ENCODE measurements at places on chromosomes 3 and 15.

- DNase-seq = no peak
Observed at GRCh38 chr3:137035631-137036030, 77.8 kb downstream of the IL20RB start.

GRCh38 chr15:32855942-32856341 is 138.1 kb downstream of the GREM1 start:
- no peak for DNase-seq

GRCh38 chr15:45640616-45641015 is 5.8 kb downstream of the SQOR start:
- no peak for DNase-seq

GRCh38 chr3:52238761-52239701 is at the start of gene TWF2:
TSS of gene TWF2 (minus strand) at chr3:52239158. CDS start at chr3:52239016, 142 bp downstream.
- peak; percentile 72 for DNase-seq

- no peak for DNase-seq
Observed at GRCh38 chr3:111210866-111211564, 139.4 kb downstream of the NECTIN3 start.

DNA sequence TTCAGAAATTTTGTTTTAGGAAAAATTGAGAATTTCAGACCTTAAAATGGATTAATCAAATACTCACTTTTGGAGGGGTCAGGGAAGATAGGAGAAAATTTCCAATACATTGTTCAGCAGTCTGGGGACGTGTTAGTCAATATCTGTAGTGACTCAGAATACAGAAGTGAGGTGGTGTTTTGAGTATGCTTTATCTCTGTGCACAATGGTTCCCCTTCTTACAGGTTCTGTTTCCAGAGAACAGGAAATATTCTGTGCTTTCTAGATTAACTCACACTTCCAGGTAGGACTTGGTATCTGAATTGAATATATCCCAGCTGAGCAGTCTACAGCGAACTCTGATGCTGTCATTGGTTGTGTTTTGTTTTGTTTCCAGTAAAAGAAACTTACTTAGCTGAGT is 30.7 kb upstream of the CCDC54 start:
- DNase-seq = no peak

GRCh38 chr15:68252925-68253534 is 23.5 kb upstream of the CLN6 start:
- DNase-seq = no peak

- DNase-seq = no peak
Observed at GRCh38 chr3:61158667-61159066, 92.6 kb downstream of the FHIT start.

DNA sequence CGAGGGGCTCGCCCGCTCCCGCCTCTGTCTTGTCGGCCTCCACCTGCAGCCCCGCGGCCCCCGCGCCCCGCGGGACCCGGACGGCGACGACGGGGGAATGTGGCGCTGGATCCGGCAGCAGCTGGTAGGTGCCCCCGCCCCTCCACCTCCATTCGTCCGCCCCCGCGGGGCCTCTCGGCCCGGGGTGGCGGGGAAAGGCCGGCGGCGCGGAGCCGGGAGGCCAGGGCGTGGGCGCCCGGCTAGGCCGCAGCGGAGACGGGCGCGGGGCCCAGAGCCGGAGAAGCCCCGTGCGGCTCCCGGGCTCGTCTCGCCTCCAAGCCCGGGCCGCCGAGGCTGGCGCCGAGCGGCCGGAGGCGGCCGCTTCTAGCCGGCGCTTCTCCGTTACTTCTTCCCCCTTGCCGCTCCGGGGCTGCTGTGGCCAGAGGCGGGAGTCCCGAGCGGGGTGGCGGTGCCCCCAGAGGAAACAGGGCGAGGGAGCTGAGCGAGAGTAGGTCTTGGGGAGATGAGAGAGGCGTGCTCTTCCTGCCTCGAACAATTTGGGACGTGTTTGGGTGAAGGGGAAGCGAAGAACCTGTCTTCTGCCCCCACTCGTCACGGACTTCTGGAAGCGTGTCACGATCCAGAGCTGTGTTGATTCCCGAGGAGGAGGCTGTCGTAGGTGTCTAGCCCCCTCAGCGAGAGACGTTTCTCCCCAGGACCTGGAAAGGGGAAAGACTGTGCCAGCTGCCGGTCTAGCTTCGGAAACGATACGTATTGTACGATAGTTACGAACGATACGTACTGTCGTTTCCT is 555 bp downstream of the ATP11B start:
- DNase-seq = peak; percentile 6

DNA sequence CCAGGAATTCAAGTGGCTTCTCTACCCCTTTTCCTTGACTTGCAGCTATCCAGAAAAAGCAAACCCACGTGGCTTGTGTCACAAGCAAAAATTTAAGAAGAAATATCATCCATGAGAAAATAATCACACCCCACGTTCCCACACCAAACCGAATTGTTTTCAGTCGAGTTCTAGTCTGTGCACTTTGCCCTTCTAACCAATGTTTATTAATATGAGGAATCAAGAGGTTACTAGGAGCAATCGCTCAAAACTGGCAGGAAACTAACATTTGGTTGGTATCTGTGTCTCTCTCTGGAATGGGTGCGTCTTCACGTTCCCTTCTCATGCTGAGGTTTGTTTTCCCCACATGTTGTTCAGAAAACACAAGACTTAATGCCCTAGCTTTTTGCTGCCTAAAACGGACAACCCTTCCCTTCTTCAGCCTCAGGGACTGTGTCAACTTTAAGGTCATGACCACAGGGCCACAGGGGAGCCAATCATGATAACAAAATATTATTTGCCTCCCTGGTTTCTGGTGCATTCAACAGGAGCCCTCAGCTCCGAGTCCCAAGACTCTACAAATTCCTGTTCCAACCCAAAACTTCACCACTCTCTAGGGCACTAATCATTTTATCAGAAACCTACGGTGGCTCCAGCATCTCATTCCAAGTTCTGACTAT is 41.4 kb upstream of the LMCD1 start:
- DNase-seq = no peak

GRCh38 chr3:161222662-161223061 is 1.6 kb downstream of the NMD3 start:
- DNase-seq = no peak

DNA sequence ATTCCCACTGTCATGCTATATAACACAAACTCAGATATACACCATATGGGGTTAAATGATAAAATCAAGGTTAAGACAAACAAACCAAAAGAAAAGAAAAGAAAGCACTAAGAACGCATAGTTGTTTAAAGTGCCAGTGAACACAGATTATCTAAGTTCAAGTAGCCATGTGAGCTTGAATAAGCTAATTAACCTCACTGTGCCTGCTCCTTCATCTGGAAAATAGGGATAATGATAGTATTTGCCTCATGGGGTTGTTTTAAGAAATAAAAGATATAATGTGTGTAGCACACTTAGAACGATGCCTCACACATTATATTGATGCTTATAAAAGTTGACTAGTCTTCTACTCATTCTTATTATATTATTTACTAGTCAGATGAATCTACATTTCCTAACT is 72.6 kb upstream of the IL12A start:
- DNase-seq = no peak

DNA sequence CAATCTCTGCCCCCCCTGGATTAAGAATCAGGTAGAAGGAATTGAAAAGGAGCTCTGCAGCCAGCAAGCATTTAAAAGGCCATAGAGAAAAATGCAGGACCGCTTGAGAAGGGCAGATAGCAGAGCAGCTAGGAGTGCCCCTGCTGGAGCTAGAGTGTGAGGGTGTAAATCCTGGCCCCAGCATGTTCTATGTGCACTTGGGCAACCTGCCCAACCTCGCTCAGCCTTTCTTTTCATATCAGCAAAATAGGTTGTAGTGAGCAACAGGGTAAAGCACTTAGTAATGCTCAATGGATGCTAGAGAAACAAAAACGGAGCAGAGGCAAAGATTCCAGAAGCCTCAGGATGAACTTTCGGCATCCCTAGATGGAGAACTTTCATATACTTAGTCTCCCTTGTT is 25.0 kb upstream of the THBS1 start:
- DNase-seq = no peak

DNA sequence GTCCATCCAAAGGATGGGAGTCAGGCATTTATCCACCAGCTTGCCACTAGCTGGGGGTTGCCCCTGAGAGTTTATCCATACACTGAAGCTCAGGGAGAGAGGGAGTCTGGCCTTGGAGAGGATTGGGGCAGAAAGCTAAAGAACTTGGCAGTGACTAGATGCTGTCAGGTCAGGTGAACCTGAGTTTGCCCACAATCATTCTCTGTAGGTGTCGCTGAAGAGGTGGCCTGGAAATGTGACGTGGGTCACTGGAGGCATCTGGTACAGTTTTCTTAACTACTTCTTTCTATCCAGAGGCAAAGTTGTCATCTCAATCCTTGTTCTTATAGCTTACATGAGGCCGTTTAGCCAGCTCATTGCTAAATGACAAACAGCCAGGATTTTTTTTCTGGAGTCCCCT is 298.0 kb upstream of the CTNNB1 start:
- no peak for DNase-seq

DNA sequence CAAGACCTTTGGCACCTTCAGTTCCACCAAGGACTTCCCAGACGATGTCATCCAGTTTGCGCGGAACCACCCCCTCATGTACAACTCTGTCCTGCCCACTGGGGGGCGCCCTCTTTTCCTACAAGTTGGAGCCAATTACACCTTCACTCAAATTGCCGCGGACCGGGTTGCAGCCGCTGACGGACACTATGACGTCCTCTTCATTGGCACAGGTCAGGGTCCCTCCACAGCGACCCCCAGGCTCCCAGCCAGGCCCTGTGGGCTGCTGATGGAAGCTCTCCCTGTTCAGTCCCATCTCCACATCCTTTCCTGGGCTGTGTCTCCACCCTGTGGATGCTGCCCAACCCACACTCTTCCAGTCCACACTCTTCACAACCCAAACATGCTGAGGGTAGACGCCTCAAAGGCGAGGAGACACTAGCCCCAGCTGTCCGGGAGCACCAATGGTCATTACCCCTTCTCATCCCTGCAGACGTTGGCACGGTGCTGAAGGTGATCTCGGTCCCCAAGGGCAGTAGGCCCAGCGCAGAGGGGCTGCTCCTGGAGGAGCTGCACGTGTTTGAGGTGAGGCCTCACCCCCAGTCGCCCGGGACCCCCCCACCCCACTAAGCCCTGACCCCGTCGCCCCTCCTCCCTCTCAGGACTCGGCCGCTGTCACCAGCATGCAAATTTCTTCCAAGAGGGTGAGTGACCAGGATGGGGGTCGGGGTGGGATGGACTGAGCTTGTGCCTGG is 4.3 kb upstream of the LSMEM2 start:
- peak; percentile 22 for DNase-seq

DNA sequence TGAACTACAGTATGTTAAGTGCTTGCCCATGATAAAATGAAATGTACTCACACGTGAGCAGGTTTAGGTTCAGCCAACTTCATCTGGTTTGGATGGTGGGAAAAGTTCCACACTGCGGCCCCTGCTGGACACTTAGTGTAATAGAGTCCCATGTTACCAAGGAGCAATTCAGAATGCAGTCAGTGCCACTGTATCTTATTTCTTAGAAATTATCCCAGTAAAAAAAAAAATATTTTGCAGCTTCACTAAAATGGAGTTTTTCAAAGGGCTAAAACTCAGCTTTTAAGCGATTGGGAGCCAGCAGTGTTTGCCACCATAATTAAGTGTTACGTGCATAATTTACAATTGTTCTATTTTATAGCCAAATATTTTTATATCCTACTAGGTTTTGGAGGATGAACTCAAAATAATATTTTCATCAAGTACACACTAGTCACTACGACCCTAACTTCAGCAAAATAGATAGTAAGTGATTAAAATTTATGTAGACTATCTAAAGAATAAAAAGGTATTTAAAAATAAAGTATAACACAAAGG is 371.7 kb upstream of the GBE1 start:
- peak; percentile 2 for DNase-seq

- DNase-seq = no peak
Observed at GRCh38 chr3:126913524-126913923, 69.4 kb upstream of the PLXNA1 start.

DNA sequence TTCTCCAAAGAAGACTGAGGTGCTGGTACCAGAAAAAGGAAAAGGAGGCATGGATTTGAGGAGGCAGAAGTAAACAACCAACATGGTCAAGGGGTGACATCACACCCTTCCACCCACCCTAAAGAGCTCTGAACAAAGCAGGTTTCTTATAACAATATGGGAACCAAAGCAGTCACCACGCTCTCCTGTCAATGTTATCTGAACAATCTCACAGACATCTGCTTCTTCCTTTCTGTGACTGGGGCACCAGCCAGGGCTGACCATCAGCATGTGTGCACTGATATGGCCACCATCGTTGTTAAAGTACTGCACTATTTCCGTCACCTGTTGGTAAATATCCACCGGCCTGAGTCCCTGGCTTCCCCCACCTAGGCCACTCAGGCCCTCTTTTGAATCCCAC is 252.9 kb downstream of the SHQ1 start:
- DNase-seq = no peak

DNA sequence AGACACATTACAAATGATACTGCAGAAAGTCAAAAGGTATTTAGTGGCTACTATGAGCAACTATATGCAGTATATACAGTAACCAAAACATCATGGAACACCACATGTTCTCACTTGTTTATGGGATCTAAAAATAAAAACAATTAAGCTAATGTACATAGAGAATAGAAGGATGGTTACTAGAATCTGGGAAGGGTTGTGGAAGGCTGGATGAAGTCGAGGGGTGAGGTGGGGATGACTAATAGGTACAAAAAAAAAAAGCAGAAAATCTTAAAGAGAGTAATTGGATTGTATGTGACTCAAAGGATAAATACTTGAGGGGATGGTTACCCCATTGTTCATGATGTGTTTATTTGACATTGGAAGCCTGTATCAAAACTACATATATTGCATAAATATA is 848.8 kb upstream of the GBE1 start:
- no peak for DNase-seq

GRCh38 chr3:187434524-187434923 is 66.3 kb downstream of the RTP4 start:
- DNase-seq = no peak

- DNase-seq = no peak
Observed at GRCh38 chr15:57218826-57219576, 157.3 kb upstream of the CGNL1 start.

DNA sequence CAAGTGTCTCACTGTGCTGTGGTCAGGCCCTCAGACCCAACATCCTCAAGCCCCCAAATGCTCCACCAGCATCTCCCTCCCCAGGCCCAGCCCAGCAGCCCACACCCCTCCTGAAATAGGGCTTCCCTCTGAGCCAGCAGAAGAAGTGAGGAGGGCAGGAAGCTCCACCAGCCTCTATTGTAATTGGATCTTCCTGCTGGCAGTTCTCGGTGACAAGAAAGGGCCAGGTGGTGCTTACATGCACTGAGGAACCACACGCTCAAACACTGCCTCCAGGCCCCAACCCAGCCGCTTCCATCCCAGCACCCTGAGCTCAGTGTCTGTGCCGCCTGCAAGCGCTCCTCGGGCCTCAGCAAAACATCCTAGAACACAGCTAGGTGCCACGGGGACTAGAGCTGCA is 96.7 kb downstream of the ATP10A start:
- DNase-seq = no peak

DNA sequence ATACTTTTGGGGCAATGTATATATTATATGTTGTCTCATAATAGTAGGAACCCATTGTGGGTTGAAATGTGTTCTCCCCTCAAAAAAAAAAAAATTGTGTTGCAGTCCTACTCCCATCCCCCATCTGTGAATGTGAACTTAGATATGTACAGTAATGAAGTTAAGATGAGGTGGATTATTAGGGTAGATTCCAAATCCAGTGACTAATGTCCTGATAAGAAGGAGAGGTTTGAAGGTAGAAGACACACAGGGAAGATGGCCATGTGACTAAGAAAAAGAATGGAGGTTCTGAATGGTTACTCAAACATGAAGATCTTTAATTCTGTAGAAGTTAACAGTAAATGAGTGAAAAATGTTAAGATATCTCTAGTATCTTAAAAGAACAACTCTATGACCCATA is 3.0 kb upstream of the ATOSA start:
- DNase-seq = no peak

GRCh38 chr3:38022896-38023709 is 6.3 kb downstream of the PLCD1 start:
- DNase-seq = no peak
